Upper lobe of left lung (tissue), 6 donors: ENCODE measurements at places on chromosomes 16 and 17. TPM values are rescaled to one million over a fixed set of nuclear protein-coding genes. Genes with fewer than 3 reads are reported as not detected.

SCIMP gene
- 30.6 TPM for total RNA-seq

- no peak for DNase-seq
Observed at GRCh38 chr17:27623614-27624013, 7.4 kb upstream of the LGALS9 start.

DNA sequence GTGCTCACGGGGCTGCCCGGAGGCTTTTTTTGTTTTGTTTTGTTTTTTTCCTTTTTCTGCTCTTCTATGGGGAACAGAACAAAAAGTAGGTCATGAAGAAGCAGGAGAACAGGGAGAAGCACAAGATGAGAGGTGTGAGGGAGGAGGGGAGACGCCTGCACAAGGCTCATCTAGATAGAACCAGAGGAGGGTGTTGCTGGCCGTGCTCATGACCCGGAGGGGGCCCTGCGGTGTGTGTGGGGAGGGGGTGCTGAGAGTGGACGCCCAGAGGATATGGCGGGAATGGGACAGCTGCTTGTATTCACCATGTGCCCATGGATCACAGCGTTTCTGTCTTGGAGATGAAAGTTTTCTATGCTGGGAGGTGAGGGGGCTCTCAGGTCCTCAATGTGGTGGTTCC is 183.7 kb downstream of the FOXL1 start:
- no peak for DNase-seq

- no peak for DNase-seq
Observed at GRCh38 chr17:4849011-4849536, 15.9 kb downstream of the MINK1 start.
